ENCODE measurements at places on chromosomes 2 and 18.
A peak's percentile ranks its signal among the peaks of the same experiment; 100 is the strongest.

DNA sequence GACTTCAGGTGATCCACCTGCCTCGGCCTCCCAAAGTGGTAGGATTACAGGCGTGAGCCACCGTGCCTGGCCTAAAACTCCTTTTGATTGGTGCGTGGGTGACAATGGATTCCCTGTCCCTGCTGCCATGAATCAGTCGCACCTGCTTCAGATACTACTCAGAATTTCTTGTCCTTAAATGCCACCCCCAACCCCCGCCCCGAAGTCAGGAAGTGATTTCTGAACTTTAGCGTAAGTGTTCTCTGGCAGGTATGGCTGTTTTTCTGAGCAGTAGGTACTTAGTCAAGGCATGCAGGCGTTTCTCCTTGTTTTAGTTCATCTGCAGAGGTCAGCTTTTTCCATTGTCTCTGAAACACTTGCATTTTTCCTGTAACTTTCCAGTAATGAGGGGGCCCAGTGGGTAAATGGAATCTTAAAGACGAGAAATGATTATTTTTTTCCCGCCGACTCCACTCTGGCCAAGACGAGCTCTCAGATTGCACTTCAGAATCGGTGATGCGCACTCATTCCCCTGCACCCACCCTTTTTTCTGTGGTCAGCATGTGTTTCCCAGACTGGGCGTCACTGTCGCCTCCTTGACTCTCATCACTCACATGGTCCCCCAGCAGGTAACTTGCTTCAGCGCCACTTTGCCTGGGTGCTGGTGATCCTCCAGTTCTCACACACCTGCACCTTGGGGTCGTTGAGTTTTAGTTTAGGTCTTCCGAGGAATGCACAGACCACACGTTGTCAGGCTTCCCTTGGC is 179.7 kb downstream of the GBX2 start:
- no peak for DNase-seq

DNA sequence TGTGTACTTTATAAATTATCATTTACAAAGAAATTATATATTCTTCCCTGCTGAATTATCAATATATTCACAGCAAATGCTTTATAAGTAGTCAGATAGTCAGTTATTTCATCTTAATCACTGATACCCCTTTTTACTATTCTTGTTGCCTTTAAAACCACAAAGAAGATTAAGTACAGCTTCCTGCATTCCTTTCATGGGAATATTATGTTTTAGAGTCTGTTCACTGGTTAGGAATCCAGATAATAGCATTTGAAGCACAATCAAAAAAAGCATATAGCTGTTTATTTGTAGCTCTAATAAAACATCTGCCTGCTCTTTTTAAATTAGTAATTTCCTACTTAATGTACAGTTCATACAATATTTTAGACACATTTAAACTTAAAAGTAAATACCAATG is 508.9 kb downstream of the FBXO15 start:
- no peak for DNase-seq

- no peak for DNase-seq
Measured at GRCh38 chr2:109226128-109226527, 97.1 kb downstream of the SH3RF3 start.

DNA sequence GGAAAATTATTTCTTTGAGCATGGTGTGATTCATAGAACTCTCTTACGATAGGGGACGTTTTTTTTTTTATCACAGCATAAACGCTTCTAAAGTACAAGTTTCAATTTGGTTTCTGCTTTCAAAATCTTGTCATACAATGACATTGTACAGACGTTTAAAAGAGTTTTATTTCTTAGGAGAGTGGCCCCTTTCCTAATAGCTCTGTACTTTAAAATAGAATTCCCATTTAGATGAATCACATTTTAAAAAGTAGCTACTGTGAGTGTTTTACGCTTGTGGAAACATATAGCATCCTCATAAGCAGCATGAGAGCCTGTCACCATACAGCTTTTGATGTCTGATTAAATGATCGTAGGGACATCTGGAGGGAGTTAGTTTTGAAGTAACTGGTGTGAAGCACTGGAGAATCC is 510.9 kb downstream of the PARD3B start:
- DNase-seq = no peak

DNA sequence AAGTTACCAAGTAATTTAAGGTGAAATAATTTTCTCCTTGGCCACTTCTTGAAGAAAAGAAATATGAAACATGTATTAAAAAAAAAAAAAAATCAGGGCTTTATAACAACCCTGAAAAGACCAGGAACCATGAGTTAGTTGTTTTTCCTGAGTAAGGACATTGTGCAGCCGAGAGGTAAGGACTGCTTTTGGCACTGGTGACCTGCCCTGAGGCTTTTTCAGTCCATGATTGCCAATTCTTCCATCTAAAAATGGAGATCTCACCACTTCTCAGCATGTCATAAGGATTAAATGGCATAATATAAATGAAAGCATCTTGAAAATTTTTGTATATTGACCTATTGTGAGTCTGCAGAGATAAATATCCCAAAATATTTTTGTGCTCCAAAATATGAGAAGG is 244.3 kb downstream of the NRXN1 start:
- DNase-seq = no peak

DNA sequence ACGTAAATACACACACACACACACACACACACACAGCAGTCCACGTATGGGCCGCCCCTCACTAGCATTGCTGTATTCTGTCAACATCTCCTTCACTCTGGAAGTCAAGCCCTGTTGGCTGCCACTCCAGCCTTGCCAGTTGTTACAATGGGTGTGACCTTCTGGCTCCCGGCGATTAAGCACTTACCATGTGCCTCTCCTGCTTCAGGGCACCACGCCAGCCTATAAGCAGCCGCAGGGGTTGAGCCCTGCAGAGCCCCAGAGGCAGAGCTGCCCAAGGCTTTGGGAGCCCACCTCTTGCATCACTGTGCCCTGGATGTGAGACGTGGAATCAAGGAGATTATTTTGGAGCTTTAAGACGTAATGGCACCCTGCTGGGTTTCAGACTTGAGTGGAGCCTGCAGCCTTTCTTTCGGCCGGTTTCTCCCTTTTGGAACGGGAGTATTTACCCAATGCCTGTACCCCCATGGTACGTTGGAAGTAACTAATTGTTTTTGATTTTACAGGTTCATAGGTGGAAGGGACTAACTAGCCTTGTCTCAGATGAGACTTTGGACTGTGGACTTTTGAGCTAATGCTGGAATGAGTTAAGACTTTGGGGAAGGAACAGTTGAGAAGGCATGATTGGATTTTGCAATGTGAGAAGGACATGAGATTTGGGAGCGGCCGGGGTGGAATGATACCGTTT is 54.5 kb upstream of the ROCK2 start:
- no peak for DNase-seq

GRCh38 chr2:85405201-85406059 is 4.7 kb downstream of the CAPG start:
- DNase-seq = peak; percentile 93

GRCh38 chr2:100137866-100138570 is 4.4 kb downstream of the AFF3 start:
- no peak for DNase-seq

- peak; percentile 4 for DNase-seq
Measured at GRCh38 chr2:34408100-34408499, 809.0 kb upstream of the FAM98A start.

DNA sequence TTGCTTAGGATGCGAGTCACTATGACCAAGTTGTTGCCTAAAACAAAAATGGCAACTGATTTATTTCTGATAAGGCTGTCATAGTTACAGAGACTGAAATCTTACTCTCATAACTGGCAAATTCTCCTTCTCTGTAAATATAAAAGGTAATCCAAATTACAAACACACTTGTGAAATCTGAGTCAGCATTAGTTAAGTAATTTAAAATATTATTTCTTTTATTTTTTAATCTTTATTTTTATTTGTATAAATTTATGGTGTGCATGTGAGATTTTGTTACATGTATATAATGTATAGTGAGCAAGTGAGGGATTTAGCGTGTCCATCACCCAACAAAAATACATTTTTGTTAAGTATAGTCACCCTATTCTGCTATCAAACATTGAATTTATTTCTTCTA is 1342.8 kb upstream of the TMEFF2 start:
- no peak for DNase-seq

DNA sequence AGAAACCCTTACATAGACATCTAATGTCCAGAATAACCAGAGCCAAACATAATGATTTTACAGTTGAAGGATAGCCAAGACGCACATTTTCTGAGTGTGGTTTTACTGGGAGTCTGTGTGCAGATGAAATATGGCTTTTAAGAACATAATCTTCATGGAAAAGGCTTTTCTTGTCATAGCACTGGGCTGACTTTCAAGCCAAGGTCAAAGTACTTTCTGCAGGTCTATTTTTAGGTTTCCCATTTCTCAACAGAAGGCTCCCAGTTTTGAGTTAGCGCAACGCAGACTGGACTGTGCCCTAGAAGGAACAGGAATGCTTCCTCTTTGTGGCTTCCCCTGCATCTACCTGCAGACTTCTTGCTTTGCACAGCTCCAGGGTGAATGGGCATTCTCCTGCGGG is 92.3 kb upstream of the UPP2 start:
- DNase-seq = no peak

GRCh38 chr2:54770676-54771075 is 47.2 kb downstream of the EML6 start:
- DNase-seq = no peak

GRCh38 chr18:34224423-34225217 is at the start of gene NOL4:
Gene NOL4, minus strand, starts transcription at chr18:34224913. Its CDS starts 1,660 bp downstream, at chr18:34223253.
- peak; percentile 86 for DNase-seq

- no peak for DNase-seq
Measured at GRCh38 chr18:23671564-23671963, 8.9 kb upstream of the ANKRD29 start.

GRCh38 chr2:229453230-229453629 is 182.1 kb upstream of the PID1 start:
- no peak for DNase-seq

- no peak for DNase-seq
Measured at GRCh38 chr2:120379916-120380893, 34.3 kb downstream of the INHBB start.

DNA sequence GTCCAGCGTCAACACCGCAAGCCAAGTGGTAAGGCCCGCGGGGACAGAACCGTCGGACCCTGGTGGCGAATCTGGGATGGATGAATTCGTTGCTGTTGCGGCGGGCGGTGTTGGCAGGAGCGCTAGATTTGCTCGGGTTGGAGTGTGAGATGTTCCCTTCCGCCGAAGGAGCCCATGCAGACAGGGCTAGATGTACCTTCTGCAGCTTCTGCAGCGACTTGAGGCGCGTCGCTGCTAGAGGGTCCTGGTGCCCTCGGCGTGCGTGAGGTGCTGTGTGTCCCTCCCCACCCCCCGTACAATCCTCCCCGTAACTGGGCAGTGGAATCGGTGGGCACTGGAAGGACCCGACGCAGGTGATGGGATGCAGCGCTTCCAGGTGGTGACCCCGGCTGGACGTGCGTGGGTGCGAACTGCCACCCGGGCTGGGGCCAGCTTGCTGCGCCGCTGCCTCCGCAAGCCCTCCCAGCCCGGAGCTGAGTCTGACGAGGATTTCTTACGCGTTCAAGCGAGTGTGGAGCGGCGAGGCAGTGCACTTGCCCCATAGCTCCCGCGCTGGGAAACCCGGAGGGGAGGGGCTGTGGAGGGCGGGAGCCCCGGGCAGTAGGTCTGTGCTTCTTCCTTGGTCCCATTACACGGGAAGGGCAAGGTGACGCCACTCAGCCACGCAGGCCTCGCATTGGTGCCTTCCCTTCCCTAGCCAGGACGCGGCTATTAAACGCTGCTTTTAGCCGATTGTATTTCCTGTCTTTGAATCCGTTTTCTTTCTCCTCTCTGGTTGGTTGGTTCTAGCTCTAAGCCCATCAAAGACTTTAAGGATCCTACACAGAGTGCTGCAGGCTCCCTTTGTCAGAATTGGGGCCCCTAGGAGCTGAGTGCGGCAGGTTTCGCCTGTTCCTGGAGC is 34.2 kb downstream of the CHRNA1 start:
- DNase-seq = peak; percentile 61

Measured in Daoy (cell line).